ENCODE measurements at places on chromosomes 5 and 9.
A peak's percentile ranks its signal among the peaks of the same experiment; 100 is the strongest.

DNA sequence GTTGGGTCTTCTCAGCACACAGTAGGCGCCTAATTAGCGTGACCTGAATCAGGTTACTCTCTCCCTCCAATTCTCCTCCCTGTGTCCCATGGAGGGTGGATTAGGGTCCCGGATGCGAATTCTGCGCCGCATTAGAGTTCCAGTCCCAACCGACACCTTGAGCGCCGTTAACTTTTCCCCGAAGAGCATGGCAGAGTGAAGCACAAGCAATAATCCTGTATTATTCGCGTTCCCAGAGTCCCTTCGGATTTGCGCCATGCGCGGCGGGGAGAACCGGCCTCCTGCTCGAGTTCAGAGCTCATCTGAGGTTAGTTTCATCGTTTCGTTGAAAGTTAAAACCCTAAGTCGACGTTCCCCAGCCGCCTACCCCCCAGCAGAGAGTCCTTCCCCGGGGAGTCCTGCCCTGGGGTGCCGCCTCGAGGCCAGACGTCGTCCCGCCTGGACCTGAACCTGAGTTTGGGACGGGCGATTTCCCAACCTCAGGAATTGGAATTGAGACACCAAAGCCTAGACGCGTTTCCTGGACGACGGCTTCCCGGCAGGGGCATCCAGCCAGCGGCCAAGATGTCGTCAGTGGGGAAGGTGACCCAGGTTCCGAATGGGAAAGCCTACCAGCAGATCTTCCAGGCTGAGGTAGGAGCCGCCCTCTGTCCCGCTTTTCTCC is at the start of gene CCDC180:
TSS of gene CCDC180 (plus strand) at position 160 of the 664 bp plus-strand sequence. CDS start at position 565, 405 bp downstream.
- DNase-seq = no peak

DNA sequence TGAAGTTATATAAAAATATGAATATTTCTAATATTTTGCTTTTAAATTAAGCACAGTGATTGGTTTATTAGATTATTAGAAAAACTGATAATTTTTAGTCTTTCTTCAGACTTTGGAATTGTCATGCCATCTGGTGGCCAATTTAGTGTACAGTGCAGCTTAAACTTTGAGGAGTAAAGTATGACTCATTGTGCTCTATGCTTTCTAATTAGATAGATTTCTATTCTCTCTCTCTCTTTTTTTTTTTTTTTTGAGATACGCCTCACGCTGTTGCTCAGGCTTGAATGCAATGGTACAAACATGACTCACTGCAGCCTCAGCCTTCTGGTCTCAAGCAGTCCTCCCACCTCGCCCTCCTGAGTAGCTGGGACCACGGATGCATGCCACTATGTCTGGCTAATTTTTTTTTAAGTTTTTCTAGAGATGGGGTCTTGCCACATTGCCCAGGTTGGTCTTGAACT is 42.1 kb upstream of the GPR21 start:
- DNase-seq = peak; percentile 46

DNA sequence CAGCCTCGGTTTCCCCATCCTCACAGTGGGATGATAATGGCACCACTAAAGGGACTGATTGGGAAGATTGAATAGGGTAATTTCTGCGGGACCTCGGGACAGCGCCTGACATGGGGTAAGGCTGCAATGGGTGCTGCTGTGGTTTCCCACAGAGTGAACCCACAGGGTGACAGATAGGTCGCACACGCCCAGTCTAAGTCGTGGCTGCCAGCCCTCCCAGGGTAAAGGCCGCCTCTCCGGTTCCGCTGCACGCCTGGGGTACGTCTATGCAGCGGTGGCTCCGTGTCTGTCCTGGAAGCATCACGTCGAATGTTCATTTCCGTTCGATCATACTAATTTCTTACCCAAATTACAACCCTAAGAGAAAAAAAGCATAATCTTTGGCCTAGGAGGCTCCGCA is 631 bp downstream of the CFAP77 start:
- DNase-seq = peak; percentile 20

DNA sequence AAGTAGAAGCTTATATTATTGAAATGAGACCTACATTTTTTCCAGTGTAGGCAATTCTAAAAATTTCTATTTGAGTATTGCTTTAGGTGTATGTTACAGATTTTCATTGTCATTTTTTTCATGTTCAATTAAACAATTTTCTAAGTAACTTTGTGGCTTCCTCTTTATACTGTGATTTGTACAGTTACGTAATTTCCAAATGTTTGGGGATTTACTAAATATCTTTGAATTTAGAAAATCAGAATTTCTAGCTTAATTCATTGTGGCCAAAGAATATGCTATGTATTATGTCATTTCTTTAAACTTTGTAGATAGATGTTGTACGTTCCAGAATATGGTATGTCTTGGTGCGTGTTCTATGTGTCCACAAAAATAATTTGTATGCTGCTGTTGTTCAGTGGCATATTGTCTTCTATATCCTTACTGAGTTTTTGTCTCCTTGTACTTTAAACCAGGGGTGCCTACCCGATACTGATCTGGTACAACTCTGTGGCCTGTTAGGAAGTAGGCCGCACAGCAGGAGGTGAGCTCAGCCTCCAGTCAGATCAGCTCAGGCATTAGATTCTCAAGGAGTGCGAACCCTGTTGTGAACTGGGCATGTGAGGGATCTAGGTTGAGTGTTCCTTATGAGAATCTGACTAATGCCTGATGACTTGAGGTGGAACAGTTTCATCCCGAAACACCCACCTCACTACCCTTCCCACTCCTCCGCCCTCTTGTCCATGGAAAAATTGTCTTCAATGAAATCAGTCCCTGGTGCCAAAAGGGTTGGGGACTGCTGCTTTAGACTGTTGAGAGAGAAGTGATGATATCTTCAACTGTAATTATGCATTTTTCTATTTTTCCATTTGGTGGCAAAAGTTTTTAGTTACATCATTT is 63.5 kb downstream of the UBE2R2 start:
- DNase-seq = no peak

DNA sequence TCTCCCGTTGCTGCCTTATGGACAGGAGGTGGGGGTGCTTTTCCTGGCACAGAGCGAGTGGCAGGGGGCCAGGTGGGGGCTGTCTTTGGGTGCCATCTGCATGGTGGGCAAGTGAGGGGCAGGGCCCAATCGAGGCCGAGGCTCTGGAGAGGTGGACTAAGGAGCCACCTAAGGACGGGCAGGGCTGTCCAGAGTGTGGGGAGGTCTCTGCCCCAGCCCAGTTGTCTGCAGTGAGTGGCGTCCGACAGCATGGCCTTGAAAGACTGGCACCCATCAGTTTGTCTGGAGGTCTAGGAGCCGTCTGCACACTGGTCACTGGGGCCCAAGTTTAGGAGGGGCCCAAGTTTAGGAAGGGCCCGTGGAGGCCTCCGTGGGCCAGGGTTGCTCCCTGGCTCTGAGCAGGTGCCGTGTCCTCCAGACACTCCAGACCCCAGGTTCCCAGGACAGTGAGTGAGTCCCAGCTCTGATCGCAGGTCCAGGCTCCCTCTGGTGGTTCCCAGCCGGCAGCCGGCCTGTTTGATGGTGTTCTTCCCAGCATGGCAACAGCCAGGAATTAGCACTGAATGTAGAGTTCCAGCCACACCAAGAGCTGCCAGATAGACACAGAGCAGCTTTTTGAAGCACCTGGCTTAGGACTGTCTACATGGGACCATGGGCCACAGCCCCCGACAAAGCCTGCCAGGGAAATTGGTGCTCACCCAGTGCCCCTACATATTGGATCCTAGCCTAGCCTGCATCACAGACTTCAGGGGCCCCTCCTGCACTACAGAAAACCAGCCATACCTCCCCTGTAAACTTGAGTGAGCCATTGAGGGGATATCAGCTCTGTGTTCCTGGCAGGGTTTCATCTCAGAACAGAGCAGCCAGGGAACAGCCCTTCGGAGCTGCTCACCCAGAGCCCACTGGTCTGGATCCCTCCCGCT is 120.9 kb downstream of the WNK2 start:
- DNase-seq = no peak

DNA sequence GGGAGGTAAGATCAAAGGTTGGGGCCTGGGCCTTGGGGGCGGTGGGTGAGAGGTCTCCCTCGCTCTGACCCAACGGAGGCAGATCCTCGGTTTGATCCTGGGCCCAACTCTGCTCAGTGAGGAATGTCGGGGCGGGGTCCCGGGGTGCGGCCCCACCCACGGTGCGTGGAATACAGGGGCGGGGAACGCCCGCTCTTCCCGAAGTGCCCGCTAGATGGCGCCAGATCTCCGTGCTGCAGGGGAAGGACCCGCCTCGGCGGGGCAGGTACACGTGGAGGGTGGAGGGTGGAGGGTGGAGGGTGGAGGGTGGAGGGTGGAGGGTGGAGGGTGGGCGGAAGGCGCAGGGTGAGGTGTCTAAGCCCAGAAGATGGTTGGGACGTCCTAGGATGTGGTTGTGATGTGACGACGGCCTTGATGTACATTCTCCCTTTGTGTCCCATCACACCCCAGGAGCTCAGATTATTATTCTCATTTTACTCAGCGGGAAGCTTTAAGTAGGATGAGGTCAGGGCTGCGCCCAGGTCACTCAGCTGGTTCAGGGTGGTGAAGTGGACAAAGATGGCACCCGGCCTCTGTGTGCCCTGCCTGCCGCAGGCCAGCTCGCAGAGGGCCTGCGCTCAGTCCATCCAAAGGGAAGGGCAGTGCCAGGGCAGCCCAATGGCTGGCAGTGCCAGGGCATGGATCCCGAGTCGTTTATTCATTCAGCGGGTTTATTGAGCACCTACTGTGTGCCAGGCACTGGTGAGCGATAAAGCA is 9.4 kb upstream of the RPS14 start:
- peak; percentile 91 for DNase-seq

Data from activated naive CD4-positive, alpha-beta T cell treated with Interleukin-2 at 50 U/mL for 16 hours (primary cell).